ENCODE measurements at places on chromosomes 3 and 15.

DNA sequence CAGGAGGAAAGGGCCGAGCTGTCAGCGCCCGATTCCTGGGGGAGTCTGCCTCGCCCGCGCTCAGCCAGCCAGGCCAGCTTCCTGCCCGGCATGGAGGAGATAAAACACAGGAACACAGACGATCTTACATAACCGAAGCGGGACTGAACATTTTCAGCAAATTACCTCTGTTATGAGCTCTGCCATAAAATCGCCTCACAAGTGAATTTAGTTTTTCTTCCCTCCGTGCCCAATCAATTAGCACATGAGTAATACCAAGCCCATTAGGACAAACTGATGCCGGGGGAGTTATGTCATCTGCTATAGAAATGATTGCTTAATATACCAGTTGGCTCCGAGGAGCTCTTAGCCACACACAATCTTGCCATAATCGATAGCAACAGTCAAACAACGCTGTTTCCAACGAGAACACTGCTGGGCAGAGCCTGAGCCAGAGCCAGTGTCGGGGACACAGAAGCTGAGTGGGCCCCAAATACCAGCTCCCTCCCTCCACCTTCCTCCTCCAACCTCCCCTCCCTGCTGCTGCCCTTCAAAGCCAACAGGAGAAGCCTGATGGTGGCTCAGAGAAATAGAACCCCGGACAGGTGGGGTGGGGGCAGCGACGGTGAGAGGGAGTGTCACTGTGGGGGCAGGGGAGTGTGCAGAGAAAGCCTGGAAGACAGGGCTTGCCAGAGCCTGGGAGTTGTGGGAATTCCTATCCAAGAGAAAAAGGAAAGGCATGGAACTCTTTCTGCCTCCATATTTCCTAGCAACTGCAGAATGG is 279.4 kb upstream of the TLE3 start:
- peak; percentile 63 for DNase-seq

GRCh38 chr15:57432141-57432741 is 55.9 kb downstream of the CGNL1 start:
- DNase-seq, result peak; percentile 12

- no peak for DNase-seq
Observed at GRCh38 chr3:157170861-157171260, 10.9 kb upstream of the CCNL1 start.

DNA sequence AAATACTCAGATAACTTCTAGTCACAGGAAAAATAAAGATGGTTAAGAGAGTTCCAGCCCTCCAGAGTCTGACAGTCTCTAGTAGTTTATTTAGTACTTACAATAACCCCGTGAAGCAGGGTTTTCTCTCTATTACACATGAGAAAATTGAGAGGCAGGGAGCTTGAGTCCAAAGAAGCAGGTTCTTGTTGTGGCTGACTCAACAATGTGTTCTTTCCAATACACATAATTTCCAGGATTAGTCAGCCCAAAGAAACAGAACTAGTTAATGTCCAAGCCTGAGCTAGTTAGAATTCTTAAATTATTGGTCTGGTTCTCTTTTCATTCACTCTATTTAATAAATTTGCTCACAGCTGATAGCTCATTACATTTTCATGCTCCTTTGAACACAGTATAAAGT is 49.9 kb downstream of the ALDH1A2 start:
- DNase-seq, result peak; percentile 23

DNA sequence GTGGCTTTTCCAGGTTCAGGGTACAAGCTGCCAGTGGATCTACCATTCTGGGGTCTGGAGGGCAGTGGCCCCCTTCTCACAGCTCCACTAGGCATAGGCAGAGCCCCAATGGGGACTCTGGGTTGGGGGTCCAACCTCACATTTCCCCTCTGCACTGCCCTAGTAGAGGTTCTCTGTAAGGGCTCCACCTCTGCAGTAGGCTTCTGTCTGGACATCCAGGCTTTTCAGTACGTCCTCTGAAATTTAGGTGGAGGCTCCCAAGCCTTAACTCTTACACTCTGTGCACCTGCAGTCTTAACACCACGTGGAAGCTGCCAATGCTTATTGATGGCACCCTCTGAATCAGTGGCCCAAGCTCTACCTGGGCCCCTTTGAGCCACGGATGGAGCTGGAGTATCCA is 22.5 kb upstream of the TM4SF4 start:
- no peak for DNase-seq

- peak; percentile 28 for DNase-seq
Observed at GRCh38 chr3:120129718-120130513, 35.7 kb upstream of the GSK3B start.

- no peak for DNase-seq
Observed at GRCh38 chr15:93980261-93980911, 251.0 kb upstream of the MCTP2 start.

Measured in fibroblast of skin of right biceps (primary cell).